ENCODE measurements at places on chromosomes 6 and 20.
A peak's percentile ranks its signal among the peaks of the same experiment; 100 is the strongest.

GRCh38 chr6:36139431-36139830 is 9.1 kb downstream of the MAPK13 start:
- no peak for DNase-seq

- DNase-seq: no peak
Observed at GRCh38 chr6:137722749-137723272, 144.2 kb upstream of the TNFAIP3 start.

DNA sequence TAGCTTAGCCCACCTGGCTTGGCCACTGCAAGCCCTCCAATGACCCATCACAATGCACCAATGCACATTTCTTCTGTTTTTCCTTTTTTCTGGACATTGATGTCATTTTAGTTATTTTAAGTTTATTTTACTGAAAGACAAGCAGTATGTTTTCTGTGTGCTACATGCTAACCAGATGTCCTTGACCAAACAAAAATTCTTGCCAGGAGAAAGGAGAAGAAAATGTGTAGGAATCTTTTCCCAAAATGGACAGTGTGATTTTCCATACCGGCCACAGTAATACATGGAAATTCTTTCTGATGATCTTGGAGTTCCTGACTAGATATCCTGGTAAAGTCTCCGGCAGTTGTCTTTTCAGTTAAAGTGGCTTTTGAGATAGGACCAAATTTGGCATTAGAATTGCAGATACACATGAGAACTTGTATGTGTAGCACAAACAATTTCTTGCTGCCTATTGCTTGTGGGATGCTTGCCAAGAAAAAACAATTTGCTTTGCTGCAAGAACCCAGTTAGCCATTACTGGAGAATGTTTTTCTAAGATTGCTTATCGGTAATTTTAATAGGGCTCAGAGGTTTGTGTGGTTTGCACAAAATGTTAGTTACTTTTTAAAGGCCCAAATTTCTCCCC is 696.5 kb upstream of the CITED2 start:
- no peak for DNase-seq

- DNase-seq: no peak
Observed at GRCh38 chr20:53622247-53623133, 28.9 kb upstream of the ZNF217 start.

DNA sequence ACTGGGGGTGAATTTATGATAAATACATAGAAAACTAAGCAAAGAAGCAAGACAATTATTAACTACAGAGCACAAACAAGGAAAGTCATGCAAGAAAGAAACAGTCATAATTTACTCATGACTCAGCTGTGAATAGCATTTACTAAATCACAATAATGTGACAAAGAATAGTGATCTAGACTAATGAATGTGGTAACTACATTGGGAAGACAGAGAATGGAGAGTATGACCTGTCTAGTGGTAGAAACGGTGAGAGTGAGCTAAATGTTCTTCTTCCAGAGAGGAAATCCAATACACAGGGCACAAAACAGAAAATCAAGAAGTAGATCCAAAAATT is 153.5 kb upstream of the DST start:
- peak; percentile 12 for DNase-seq

DNA sequence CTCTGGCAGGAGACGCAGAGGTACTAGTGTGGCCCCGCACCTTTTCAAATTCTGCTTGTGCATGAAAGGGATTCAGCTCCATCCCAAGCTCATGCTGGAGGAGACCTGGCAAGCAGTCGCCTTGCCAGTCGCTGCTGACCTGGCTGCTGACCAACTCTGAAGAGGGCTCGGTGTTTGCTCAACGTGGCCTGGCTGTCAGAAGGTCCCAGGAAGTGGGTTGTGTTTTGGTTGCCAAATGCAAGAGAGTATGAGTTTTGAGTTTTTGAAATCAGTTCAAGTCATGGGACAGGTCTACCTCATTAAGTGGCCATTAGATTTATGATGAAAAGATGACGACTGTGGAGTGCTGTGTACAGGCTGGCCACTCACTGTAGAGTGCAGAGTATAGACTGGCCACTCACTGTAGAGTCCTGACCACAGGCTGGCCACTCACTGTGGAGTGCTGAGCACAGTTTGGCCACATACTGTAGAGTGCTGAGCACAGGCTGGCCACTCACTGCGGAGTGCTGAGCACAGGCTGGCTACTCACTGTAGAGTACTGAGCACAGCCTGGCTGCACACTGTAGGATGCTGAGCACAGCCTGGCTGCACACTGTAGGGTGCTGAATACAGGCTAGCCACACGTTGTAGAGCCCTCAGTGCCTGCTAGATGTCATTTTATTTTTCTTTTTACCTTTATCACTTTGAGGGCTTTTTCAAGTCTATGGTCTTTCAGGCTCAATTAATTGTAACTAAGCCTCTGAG is 193.9 kb downstream of the ZNF217 start:
- no peak for DNase-seq

DNA sequence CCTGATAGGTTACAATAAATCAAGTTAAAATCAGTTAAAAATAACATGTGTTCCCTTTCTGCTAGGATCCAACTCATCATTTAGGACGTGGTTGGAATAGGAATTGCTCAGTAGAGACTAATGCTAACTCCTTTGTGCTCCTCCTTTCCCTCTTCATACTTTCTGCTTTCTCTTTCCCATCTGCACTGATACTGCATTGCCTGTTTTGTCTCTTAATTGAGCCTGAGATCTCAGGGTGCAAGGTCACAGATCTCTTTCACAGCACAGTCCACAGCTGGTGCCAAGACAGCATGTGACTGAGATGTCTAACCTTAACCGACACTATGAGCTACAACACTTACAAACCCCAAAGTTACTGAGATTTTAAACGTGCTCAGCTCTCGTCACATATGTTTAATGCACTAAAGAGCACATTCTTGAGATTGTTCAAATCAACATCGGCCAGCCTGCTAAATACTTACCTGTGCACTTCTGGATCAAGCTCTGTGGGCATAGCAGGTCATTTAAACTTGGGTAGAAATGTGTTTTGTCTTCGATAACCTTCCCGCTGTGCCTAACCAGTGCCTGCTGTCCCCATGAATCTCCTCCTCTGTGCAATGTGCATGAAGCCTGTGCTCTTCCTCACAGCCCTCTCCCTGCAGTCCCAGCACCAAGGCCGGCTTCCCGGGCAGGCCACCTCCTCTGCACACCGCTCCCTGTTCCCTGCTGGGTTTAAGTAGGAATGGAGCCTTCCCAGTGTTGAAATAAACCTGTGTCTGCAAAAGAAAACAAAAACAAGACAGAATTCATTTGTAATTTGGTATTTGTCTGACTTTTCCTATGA is 39.6 kb upstream of the AFDN start:
- DNase-seq: no peak

GRCh38 chr20:45701873-45702272 is at the start of gene WFDC13:
Gene WFDC13, plus strand, starts transcription at chr20:45702038. Its CDS starts 86 bp downstream, at chr20:45702124.
- no peak for DNase-seq

DNA sequence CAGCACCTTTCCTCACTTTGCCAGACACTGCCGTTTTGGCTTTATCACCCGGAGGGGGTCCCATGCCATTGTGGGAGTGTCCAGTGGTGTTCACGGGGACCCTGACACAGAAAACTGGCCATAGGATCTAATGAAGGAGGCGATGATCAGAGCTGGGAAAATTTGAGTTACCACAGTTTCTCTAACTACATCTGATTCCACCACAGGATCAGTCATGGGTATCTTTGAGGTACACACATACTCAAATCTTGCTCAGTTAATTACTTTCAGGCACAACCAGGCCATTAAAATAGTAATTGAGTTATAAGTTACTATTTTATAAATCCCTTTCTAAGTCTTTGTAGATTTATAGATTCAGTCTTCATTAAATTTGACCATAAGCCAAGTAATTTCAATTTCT is 215.1 kb downstream of the PRL start:
- DNase-seq: no peak

DNA sequence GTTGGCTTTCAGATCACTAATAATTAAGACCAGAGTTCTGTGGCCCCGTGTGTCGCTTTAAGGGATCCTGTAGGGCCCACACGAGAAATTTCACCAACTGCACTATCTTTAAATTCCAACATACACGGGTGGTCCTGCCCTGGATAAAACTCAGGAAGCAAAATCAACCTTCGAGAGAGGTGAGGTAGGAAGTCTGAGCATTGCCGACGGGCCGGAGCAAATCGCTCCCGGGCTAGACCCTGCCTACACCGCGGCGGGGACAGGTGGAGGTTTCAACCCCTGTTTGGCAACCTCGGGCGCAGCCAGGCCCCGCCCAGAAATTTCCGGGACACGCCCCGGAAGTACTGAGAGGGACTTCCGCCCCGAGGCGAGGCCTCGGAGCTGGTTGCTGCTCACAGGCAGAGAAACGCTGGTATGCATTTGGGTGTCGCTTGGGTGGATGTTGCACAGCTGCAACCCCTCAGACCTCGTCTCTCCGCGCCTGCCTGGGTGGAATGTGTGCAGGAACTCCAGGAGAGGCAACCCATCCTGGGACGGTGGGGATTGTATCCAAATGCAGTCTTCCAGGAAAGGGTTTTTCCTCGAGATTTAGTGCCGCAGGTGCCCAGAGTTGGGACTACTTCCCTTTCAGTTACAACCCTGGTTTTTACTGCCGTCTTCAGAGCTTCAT is 19.9 kb downstream of the ZKSCAN8 start:
- DNase-seq: peak; percentile 44

GRCh38 chr6:70846207-70846835 is 110.5 kb downstream of the B3GAT2 start:
- no peak for DNase-seq

GRCh38 chr6:159487636-159488035 is 205.4 kb downstream of the SOD2 start:
- DNase-seq: no peak

- no peak for DNase-seq
Observed at GRCh38 chr20:31829731-31830130, 10.6 kb downstream of the MYLK2 start.

GRCh38 chr6:35300848-35301247 is 3.2 kb downstream of the DEF6 start:
- DNase-seq: no peak

DNA sequence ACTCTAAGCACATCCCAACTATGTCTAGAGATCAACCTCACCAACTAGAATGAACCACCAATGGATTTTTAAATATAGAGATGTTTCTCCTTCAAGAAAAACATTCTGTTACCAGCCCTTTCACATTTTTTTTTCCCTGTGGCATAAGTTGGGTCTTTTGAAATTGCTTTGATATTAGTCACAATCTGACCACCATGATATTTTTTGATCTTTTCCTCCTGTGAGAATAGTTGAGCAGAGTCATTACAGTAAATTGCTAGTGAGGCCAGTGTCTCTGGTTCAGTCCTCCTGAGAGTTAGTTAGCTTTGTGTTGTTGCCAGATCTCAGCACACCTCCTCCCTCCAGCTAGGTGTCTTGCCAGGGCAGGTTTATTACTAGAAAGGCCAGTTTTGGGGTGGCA is 79.7 kb upstream of the MYLIP start:
- no peak for DNase-seq

DNA sequence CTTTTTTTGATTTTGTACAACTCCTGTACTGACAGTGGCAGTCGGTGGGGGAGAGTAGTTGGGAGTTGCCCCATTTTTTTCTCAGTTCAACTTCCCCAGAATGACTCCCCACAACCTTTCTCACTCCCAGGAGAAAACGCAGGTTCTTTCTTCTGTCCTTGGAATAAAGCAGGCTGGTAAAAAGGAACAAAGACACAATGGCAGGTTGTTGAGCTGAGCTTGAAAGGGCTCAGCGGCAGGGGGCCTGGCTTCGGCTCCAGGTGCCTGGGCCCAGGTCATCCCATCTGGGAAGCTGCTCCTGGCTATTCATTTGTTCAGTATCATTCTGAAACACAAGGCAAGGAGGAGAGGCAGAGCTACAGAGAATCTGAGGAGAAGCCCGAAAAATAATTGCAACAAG is 46.2 kb downstream of the PROKR2 start:
- DNase-seq: no peak

GRCh38 chr20:7996898-7997297 is 22.7 kb downstream of the TMX4 start:
- DNase-seq: no peak

DNA sequence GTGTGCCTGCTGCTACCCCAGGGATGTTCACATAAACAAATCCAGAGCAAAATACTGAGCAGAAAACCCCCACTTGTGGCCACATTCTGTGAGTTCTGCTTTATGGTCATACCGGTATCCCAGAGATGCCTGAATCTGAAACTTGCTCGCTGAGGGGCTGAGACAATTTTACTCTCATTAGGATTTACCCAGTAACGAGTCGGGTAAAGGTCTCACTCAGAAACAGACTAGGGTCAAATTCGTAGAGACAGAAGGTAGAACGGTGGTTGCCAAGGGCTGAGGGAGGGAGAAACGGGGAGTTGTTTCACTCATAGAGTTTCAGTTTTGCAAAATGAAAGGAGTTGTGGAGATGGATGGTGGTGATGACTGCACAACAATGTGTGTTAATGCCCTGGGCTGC is 45.4 kb upstream of the NKX2-2 start:
- no peak for DNase-seq

- DNase-seq: no peak
Observed at GRCh38 chr6:803191-803977, 110.4 kb upstream of the EXOC2 start.

DNA sequence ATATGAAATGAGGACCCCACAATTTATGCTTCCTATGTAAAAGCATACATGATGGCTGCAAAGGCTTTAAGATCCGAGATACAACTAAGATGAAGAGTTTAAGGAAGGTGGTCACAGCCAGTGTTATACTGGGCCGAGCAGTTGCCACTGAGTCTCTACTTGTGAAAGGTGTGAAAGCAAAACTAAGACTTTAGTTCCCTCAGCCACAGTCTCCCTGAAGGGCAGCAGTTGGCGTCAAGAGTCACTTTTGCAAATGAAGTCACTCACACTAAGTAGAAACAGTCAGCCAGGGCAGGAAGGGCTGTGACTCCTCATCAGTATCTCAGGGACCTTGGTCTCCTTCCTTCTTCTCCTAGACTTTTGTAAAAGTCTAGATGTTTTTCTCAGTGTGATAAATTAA is 191.6 kb upstream of the MCHR2 start:
- no peak for DNase-seq

- DNase-seq: peak; percentile 21
Observed at GRCh38 chr20:48012401-48012974, 227.2 kb upstream of the SULF2 start.

GRCh38 chr6:125255201-125255600 is 46.6 kb downstream of the HDDC2 start:
- no peak for DNase-seq

DNA sequence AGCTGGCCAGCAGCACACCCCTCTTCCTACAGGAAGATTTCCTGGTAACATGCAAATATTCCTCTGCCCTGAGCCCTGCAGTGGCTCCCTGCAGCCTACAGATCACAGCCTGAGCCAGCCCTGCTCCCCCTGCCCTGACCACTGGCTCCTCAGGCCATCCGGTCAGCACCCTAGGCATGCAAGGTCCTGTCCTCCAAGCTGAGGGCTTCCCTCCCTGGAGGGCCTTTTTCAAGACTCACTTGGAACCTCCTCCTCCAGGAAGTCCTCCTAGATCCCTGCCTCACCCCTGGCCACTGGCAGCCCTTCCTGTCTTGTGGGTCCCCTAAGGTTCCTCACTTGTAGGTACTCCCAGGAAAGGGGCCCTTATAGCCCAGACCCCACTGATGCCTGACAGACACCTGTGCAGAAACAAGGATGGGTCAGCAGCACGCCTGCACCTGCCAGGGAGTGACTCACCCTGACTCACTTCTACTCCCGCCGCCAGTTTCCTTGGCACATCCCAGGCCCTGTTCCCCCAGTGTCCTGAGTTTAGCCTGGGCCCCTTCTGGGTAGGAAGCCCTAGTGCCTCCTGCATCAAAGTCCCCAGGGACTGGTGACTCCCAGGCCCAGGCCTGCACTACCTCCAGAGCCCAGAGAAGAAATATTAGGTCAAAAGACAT is 3.2 kb downstream of the SLC4A11 start:
- DNase-seq: peak; percentile 65

Measured in A549 (cell line).